Activated T-helper 1 cell treated with Interleukin-2 at 50 U/mL for 16 hours (primary cell): ENCODE measurements at places on chromosomes 13 and 19.

DNA sequence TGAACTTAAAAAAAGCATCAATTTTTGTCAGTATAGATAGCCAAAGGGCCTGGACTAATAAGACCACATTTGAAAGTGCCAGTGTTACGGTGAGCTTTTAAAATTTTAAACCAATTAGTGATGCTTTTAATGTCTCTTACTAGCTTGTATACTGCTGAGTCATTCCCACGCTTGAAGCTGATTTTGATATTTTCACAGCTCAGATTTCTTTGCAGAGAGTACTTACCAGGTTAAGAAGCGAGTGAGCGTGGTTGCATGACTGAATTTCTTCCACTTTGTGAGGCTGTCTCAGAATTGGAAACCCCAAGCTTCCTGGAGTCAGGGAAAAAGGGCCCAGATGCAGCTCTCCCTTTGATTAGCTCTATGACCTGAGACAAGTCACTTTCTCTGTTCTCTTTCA, 74.5 kb upstream of the NBEA start:
- DNase-seq = no peak

DNA sequence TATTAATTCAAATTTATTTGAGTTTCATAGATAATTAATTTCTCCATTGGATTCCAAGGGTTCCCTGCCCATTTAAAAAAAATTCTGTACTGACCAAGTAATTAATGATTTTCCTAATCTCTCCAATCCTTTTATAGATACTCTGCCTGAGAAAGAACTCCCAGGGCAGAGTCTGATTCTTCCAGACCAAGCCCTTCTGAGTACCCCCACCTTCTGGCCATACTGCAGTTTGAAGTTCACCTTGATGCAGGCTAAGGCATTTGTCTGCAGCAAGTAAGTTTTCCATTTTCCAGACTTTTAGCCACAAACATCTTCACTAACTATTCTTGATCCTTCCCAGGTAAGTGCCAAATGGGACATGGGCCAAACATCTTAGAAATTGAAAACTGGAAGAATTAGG, 195.9 kb downstream of the LHFPL6 start:
- DNase-seq = no peak

GRCh38 chr13:111033172-111034130, 81.7 kb upstream of the ARHGEF7 start:
- DNase-seq = no peak

GRCh38 chr13:98843482-98843877, 91.0 kb upstream of the SLC15A1 start:
- DNase-seq = no peak

DNA sequence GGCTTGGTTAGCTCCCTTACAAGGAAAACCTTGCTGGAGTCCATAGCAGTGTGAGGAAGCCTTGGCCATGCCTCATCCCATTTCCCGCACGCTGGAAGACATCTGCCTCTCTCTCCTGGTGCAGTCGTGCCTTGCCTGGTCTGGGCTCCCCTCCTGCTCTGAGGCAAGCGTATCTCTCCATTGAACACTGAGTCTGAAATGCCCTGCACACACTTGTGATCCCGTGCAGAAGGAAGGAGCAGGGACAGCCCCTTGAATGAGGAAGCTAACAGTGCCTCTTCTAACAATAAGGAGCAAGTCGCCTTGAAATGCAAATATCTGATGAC, 407 bp upstream of the ZNF440 start:
- no peak for DNase-seq

DNA sequence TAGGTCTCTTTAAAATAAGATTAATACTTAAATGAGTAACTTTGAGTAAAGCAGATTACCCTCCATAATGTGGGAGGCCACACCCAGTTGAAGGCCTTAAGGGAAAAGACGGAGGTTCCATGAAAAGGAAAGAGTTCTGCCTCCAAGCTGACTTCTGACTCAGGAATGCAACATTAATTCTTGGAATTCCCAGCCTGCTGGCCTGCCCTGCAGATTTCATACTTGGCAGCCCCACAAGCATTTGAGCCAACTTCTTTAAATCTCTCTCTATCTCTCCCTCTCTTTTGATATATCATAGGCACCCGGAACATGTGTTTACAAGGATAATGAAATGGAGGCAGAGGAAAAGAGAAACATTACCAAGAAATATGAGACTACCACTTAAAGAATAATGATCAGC, 902.3 kb upstream of the MIR17HG start:
- DNase-seq = no peak

DNA sequence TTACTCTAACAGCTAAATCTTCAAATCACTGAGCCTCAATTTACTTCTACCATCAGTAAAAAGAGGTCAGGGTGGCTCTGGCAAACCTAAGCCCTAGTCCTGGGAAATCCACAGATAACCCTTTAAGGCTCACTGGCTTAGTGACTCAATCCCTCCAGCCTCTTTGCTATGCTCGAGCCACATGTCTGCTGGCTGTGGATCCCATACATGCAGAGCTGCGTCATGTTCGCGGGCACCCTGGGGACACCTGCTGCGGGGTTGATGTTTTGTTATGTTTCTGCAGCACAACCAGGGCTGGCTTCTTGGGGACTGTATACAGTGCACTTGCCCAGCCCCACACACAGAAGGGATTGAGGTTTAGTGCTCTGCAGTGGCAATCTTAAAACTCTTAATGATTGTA, 41.6 kb upstream of the C13orf42 start:
- DNase-seq = no peak
